ENCODE measurements at places on chromosomes 6 and 20.

DNA sequence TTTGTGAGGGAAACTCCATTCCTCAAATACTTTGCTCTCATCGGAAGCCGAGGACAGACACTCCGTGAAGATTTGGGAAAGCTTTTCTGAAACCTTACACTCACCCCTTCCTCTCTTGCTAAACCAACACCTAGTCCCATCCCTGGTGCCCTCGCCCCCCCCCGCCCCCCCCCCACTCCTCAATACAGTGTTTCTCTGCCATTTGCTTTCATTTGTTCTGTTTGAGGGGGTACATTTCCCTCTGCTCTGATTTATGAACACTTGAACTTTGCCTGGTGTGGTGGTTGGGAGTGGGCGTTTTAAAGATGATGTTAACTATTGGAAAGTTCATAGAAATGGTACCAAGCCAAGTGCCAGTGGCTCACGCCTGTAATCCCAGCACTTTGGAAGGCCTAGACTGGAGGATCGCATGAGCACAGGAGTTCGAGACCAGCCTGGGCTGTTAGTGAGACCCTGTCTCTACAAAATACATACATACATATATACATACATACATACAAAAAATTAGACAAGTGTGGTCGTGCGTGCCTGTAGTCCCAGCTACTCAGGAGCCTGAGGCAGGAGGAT is 1.1 kb downstream of the RAB32 start:
- DNase-seq = no peak

DNA sequence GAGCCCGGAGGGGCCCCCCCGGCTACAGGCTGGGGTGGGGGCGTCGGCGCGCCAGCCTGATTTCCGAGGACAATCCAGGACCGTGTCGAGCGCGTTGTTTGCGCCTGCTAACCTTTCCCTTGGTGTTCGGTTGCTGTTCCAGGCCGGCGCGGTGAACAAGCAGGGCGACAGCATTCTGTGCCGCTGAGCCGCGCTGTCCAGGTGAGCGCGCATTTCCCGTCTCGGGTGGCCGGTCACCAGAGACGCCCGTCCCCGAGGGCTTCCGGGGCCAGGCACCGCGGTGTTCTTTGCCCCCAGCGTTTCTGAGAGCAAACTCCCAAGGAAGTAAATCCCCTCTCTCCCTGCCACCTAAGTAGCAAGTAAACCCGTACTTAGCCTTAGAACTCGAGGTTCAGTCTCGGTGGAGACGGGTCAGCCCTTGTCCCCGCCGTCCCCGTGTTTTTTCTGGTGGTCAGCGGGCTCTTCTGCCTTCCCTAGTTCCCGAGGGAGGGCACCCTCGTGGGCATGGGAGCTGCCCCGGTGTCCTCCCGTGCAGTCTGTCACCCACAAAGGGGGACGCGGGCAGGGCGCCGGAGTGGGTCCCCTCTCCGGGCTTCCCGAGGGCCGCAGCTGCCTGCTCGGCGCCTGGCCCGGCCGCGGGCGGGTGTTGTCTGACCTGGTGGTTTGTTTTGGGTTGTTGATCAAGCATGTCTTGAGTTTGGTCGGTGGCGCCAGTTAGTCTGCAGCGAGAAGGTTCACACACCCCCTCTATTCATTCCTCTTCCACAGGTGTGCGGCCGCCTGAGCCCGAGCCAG is 1.5 kb downstream of the ID4 start:
- peak; percentile 27 for DNase-seq

DNA sequence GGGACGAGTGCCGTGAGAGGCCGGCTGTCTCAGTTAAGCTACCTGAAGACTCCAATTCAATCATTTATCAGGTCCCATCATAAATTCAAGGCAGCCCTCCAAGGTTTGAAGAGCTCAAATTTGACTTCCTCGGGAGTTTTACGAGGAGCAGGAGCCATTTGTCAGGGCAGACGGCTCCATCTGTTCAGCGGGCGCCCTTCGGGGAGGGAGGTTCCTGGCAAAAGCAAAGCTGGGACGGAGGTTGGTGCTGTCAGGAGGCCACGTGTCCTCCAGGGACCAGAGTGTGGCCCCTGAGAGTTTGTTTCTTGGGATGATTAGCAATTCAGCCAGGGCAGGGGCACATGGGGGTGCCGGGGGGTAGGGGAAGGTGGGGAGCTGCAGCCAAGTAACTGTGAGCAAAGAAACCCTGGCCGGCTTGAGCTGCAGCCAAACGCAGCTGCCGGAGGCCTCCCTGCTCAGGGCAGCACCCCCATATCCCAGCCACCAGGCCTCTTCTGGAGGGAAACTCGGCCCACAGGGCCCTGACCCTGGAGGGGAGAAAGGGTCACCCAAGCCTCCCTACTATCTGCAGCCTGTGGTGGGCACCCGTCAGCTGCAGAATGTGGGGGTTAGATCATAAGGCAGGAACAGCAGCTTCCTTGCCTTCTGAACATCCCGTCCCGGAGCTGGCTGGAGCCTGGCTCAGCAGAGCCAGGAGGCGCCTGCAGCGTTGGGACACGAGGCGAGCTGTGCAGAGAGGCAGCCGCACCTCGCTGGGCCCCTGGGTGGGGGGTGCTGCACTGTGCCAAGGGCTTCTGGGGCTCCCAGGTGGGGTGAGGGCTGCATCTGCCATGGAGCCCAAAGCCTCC is 63.6 kb upstream of the GATA5 start:
- no peak for DNase-seq

DNA sequence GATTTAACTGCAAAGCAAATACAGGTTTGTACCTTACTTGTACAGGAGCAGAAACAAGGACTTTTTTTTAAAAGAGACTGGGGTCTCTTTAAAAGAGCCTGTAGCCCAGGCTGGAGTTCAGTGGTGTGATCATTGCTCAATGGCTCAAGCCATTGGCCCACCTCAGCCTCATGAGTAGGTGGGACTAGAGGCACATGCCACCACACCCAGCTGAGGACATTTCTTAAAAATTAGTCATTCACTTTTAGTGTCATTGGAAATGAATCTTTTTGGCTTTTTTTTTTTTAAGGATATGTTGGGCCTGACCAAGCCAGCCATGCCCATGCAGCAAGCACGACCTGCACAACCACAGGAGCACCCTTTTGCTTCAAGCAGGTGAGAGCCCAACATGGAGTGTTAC is 16.9 kb downstream of the SEC23B start:
- DNase-seq = peak; percentile 76

GRCh38 chr20:24382331-24382730 is 87.1 kb upstream of the SYNDIG1 start:
- DNase-seq = no peak

DNA sequence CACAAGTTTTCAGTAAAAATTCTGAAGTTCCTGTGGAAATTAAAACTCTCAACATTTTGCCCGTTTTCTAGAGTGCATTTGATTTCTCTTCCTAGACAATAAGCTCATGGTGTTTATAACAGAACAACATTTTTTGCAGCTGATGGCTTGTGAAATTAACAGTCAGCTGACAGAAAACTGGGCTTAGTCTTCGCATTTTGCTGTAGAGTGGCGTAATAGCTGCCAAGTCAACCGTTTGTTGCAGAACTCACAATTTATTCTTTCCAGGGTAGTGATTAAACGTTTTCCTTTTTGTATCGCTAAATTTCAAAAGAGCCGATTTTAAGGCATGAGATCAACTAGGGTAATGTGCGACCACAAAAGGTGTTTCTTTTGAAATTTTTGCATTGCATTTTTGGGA is 1.4 kb downstream of the SPO11 start:
- DNase-seq = no peak

DNA sequence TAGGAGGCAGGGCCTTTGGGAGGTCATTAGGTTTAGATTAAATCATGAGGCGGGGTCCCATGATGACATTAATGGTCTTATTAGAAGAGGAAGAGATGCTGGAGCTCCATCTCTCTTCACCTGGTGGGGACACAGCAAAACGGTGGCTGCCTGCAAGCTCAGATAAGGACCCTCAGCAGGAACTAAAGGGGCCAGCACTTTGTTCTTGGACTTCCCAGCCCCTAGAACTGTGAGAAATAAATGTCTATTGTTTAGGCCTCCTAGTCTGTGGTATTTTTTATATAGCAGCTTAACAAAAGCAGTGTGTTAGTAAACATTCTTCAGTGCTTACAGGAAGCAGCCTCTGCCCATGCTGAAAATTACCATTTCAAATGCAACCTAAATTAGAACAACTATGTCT is 157.6 kb downstream of the FOXA2 start:
- DNase-seq = no peak
